ENCODE measurements at places on chromosomes 6 and 20.

- no peak for DNase-seq
Observed at GRCh38 chr20:50538276-50538675, 28.1 kb downstream of the PTPN1 start.

DNA sequence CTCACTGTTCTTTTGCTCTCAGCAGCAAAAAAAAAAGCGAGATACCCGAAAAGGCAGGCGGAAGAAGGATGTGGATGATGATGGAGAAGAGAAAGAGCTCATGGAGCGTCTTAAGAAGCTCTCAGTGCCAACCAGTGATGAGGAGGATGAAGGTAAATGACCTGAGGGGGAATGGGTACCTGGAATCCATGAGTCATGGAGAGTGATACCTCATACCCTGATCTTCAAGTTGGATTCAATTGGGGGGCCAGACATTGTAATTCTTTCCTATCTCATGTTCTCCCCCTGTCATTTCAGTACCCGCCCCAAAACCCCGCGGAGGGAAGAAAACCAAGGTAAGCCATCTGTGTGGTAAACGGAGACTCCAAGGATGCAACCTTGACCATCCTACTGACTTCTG lies 6.8 kb downstream of the ABCF1 start:
- DNase-seq = no peak

DNA sequence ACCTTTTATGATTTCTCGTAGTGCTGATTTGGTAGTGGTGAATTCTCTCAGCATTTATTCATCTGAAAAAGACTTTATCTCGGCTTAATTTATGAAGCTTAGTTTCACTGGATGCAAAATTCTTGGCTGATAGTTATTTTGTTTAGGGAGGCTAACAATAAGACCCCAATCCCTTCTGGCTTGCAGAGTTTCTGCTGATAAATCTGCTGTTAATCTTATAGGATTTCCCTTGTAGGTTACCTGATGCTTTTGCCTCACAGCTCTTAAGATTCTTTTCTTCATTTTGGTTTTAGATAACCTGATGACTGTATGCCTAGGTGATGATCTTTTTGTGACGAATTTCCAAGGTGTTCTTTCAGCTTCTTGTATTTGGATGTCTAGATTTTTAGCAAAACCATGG lies 388.7 kb downstream of the UTRN start:
- DNase-seq = no peak

- no peak for DNase-seq
Observed at GRCh38 chr20:18225632-18226031, 62.7 kb upstream of the ZNF133 start.

DNA sequence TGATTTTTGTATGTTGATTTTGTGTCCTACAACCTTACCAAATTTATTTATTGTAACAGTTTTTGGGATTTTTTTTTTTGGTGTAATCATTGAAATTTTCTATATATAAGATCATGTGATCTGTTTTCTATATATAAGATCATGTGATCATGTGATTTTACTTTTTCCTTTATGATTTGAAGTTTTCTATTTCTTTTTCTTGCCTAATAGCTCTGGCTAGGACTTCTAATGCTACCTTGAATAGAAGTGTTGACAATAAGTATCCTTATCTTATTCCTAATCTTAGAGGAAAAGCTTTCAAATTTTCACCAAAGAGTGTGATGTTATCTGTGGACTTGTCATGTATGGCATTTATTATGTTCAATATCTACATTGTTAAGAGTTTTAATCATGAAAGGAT lies 69.7 kb downstream of the TNFAIP3 start:
- no peak for DNase-seq

- no peak for DNase-seq
Observed at GRCh38 chr6:37319156-37319555, 34.6 kb upstream of the RNF8 start.

GRCh38 chr6:143772116-143773086 lies 70.7 kb upstream of the LTV1 start:
- peak; percentile 25 for DNase-seq

DNA sequence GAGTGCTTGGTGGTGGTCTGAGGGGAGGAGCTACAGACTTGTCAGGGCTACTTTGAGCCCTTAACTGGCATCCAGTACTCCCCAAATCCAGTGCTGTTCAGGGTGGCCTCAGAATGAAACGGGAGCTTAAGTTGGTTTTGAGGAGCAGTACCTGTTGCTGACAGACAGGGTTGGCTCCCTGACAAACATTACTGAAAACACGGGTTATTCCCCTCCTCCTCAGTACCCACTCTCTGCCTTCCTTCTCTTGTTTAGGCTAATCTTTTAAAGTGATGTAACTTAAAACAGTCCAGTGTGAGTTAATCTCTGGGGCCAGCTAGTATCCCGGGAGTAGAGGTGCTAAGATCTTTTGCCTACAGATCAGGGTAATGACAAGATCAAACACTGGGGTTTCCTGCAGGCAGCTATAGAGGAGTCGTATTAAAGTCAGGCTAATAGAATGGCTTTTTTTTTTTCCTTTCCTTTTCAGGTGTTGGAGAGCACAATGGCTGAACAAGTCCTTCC lies 3.7 kb downstream of the TNFAIP3 start:
- peak; percentile 84 for DNase-seq

GRCh38 chr6:36487698-36488097 lies 44.9 kb downstream of the KCTD20 start:
- DNase-seq = no peak

GRCh38 chr6:167515873-167516507 lies 191.1 kb downstream of the TTLL2 start:
- DNase-seq = no peak
